Activated CD4-positive, alpha-beta T cell treated with anti-CD3 and anti-CD28 coated beads, Interleukin-2, amount 50 U/mL, for 48 hours (primary cell): ENCODE measurements at places on chromosomes 7 and 10.

DNA sequence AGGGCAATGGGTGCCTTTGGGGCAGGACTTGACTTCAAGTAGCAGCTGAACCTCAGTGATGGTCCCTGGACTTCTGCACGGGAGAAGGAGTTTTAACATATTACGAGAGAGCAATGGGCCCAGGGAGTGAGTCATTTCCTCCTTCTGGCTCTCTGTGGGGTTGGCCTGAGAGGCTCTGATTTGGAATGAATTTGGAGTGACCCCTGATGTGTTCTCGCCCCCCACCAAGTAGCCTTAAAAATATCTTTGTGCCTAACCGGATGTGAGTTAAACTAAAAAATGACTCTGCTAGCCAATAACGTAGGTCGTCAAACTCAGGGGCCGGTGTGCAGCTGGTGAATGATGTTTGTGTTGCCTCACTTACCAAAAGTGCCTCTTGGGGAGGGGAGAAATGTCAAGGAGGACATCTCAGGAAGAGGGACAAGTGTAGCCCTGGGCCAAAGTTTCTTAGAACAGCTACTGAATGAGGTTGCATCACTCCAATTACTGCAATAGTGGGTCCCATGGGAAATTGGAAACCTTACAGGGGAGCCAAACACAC lies 656.6 kb downstream of the INHBA start:
- DNase-seq = no peak

- DNase-seq = no peak
Measured at GRCh38 chr7:119931230-119931824, 341.6 kb upstream of the KCND2 start.

DNA sequence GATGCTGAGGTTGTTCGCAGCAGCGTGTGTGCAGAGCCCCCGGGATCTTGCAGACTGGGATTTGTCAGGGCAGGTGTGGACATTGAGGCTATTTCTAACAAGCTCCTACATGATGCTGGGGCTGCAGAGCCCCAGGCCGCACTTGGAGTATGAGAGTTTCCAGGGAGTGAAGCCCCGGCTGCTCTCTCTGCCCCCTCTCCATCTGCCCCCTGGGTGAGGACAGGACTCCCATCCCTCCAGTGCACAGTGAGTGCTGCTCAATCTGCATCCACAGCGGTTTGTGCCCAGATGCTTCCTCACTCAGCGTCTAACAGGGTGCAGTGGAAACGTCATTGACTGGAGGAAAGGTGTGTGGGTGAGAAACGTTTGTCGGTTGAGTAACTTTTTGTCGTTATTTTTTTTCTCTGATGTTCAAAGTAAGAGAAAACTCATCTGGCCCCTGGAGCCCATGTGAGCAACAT lies 25.3 kb downstream of the IL2RA start:
- DNase-seq = peak; percentile 36

- no peak for DNase-seq
Measured at GRCh38 chr10:10007957-10008356, 1009.7 kb upstream of the CELF2 start.

- peak; percentile 89 for DNase-seq
Measured at GRCh38 chr10:71319042-71319799, at the start of gene SLC29A3. Gene SLC29A3 (plus strand): TSS chr10:71319259. CDS start chr10:71319310, 51 bp downstream.

- no peak for DNase-seq
Measured at GRCh38 chr7:103373866-103374643, 26.6 kb downstream of the PSMC2 start.

GRCh38 chr7:8146788-8147413 lies 115.1 kb downstream of the ICA1 start:
- DNase-seq = no peak

DNA sequence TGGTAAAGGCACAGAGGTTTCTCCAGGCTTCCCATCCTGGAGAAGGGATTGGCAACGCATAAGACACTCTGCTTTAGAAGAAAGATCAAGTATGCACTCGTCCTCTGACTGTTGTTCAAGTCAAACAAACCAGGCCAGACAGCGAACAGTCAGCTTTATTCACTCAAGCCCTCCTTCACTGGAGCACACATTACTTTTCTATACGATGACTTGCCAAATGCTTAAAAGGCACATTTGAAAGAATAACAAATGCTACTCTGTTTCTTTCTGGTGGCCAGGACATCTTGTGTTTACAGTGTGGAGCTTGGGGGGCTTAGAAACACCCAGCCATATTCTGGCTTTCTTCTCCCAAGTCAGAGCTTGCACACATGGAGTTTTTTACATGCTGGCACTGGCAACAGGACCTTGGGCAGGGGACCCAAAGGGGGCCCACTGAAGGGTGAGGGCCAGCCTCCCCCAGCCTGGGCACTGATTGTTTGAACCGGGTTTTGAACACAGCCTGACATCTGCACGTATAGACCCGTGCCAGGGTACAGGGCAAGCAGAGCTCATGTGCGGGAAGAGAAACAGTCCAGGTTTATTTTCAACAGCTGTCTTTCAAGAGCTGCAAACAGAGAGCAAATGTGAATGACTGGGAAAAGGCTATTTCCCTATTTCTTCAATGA lies 33.3 kb upstream of the FGFR2 start:
- no peak for DNase-seq

DNA sequence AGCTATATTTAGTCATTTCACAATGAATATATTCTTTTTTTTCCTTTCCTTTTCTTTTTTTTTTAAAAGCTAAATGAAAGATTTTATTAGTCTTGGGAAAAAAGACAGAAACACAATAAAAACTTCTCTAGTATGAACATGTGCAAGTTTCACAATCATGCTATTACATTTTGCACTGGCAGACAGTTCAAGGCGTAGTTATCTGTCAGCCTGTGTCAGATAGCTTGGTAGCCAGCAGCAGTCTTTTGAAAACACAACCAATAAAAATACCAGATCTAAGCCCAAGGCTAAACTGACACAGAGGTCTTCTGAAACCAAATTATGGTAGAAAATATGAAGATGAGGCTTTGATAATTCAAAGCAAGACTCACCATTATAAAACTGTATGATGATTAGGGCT lies 205.8 kb upstream of the TEX47 start:
- DNase-seq = no peak

- DNase-seq = no peak
Measured at GRCh38 chr10:29202386-29202940, 86.4 kb upstream of the LYZL1 start.

GRCh38 chr10:131035779-131036178 lies 275.7 kb downstream of the TCERG1L start:
- DNase-seq = no peak

DNA sequence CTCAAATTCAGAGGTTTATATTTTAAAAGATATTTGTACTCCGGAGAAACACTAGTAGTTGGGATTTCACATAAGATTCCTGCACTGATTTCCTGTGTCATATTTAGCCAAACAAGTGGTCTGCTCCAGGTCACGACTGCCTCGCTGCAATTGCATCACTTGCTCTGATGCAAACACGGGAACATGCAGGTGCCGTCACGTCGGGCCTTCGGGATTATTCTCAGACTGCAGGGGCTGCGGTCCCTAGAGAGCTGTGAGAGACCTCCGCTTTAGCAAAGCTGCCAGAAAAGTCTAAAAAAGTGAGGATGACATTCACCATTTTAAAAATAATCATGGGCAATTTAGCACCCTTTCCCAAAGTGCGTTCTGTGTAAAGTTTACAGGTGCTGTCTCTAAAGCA lies 93.5 kb upstream of the DDC start:
- DNase-seq = no peak

DNA sequence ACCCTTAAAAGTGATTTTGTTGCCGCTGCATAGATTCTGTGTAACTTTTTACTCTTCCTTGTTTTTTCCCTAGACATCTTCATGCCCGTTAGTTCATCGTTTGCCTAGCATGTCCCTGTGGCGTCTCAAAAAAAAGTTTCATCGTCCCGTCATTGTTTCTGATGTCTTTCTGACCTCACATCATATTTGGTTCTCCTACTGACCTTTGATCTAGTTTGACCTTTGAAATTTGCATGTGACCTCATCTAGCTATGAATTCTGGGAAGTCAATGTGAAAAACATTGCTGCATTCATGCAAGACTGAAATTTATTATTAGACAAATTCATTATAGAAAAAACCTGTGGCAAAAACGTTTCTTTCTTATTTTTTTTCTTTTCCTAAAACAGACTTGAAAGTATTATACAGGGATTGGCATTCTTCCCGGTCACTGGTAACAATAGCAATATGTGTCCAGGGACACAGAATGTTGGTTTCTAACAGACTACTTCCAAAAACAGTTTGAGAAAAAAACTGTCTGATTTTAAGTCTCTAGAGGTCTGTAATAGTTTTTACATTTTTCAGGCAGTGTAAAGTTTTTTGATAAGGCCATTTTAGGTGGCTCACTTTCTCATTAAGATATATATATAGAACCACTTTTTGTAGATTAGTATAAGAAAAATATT lies 280.9 kb downstream of the USP6NL start:
- no peak for DNase-seq

GRCh38 chr10:89653410-89653869 lies 8.4 kb upstream of the PANK1 start:
- DNase-seq = no peak

- DNase-seq = no peak
Measured at GRCh38 chr7:101172854-101173751, 7.0 kb downstream of the NAT16 start.

DNA sequence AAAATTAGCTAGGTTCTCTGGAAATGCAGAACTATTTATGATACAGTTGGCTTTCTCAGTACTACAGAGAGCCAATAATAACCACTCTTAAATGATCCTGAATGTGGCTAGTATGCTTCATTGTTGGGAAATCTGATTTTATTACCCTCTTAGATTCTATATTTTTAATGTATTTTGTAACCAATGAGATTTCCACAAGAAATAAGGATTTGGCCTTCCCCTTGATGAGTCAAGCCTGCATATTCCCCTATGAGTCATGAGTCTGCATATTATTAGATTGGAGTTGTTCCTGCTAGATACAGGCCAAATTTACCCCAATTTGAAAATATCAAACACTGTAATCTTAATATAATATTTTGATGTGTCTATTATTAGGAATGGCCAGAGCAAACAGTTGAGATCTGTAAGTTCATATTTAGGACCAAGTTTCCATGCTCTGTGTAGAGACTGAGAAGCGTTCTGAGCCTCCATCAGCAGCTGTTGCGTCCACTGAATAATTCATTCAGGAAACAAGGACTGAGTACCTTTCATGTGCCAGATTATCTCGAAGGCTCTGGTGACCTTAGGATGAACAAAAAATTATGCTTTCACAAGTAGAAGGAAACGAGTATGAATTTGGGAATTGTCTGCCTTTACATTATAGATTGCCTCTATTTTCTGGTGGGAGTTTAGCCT lies 793.4 kb downstream of the NRG3 start:
- no peak for DNase-seq

GRCh38 chr10:80855348-80855971 lies 317.8 kb downstream of the SH2D4B start:
- no peak for DNase-seq

DNA sequence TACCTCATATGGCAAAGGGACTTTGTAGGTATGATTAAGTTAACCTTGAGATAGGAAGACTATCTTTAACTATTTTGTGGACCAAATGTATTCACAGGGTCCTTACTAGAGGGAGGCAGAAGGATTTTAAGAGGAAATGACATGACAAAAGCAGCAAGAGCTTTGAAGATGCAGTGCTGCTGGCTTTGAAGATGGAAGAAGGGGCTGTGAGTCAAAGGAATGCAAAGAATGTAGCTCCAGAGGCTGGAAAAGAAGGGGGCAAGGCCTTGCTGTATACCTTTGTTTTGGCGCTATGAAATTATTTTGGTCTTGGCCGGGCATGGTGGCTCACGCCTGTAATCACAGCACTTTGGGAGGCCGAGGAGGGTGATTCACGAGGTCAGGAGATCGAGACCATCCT lies 3.2 kb upstream of the NRBF2 start:
- no peak for DNase-seq

DNA sequence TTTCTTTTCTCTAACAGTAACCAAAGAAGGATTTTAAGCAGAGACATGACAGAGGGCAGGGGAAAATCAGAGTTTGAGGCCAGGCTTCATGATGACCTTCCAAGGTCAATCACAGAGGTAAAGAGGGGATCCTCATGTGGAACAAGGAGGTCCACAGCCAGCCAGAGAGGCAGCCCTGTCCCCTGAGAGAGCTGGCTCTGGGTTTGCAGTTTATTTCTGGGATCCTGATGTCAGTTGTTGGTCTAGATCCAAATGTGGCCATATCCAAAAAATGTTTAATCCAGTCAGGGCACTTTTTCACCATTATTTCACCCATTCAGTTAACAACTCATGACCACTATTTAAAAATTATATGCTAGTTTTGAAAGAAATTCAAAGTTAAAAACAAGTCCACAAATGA lies 45.6 kb downstream of the GPR141 start:
- no peak for DNase-seq

DNA sequence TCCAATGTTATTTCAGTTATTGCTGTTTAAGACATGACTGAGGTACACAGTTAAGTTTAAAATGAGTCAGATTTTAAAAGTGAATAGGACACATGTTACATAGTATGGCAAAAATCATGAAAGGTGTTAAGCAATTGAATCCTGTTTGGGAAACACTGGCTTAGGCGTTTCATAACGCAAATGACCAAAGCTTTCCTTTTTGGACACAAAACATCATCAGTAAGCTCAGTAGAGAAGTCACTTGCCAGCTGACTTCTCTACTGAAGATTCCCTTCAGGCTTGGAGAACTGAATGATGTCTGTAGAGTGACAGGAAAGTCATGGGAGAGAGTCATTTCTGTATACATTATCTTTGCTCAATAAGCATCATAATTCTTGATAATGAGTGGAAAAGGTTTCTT lies 64.4 kb upstream of the RSBN1L start:
- no peak for DNase-seq

- DNase-seq = no peak
Measured at GRCh38 chr7:128915271-128915819, 4.8 kb upstream of the KCP start.

DNA sequence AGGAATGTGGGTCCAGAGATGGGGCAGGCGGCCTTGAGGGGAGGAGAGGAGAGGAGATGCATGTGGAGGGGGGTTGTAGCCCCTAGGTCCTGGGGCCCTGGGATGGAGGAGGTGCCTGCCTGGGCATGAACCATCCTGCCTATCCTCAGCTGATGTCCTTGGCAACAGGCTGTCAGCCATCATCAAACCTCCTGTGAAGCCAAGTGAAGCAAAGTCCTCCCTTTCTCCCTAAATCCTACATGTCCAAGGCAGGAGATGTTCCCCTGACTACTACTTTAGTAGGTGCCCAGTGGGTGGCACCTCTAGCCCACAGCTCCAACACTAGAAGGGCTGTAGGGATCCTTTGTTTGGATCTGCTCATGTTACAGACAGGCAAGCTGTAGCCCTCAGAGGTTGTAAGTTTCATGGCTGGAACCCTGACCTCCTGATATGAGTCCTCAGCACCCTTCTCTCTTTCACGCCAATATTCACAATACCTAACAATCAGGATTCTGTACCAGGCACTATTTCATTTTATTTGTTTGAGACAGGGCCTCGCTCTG lies 66.6 kb upstream of the SYPL1 start:
- peak; percentile 10 for DNase-seq

GRCh38 chr7:69309601-69310000 lies 288.7 kb upstream of the AUTS2 start:
- DNase-seq = no peak
